Activated T-helper 2 cell treated with anti-CD3 and anti-CD28 coated beads, Interferon-gamma antibody, Interleukin-2, Interleukin-4, amounts not matched to agents 10 μg/mL and 5 μg/mL and 100 μg/mL, durations not matched to agents 14 hours and 24 hours and 36 hours (primary cell): ENCODE measurements at places on chromosomes 5 and 9. TPM values are rescaled to one million over a fixed set of nuclear protein-coding genes. Genes with fewer than 3 reads are reported as not detected.

GRCh38 chr5:174745590-174746103 lies 21.3 kb downstream of the MSX2 start:
- DNase-seq: no peak

MAP1B gene
- total RNA-seq: 0.32 and 0.57 TPM in 2 replicates

GRCh38 chr9:33489066-33489465 lies 15.3 kb upstream of the NOL6 start:
- DNase-seq: no peak

- DNase-seq: no peak
Measured at GRCh38 chr5:40220260-40220659, 459.5 kb upstream of the PTGER4 start.

RNF208 gene
- total RNA-seq: 9.5 and 10.1 TPM in 2 replicates

SLC9A3 gene
- total RNA-seq: 2.4 and 2.8 TPM in 2 replicates

AQP7 gene
- not detected in 2 replicates for total RNA-seq

DNA sequence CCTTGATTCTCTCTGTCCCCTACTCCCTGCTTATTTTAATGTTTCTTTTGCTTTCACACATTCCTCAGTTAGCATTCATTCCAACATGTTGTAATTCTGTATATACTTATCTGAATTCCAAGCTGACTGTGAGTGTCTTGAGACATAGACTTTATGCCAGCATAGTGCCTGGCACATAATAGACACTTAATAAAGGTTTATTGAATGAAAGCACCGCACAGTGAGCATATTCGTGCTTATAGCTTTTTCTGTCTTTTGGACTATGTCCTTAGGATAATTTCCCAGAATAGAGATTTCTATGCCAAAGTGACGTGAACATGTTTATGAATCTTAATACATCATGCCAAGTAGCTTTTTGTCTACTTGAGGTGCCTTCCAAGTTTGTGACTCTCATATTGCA lies 174.6 kb downstream of the CD180 start:
- DNase-seq: no peak

OR1J2 gene
- not detected in 2 replicates for total RNA-seq

DNA sequence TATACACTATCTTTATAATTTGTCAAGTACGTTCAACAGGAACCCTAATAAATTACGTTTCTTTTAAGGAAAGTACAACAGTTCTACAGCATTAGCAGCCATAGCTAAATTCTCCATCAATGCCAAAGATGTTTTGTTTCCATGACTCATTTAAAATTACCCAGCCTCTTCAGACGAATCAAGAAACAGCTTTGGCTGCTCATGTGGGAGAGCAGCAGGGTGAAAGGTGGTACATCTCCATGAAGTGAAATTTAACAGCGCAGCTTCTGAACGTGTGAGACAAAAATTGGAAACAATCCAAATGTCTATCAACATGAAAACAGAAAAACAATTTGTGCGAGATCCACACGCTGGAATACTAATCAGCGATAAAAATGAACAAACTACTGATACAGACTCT lies 327.3 kb upstream of the CDH6 start:
- DNase-seq: no peak

GRCh38 chr5:67166460-67167285 lies 29.9 kb downstream of the CD180 start:
- DNase-seq: peak; percentile 80

PHF24 gene
- total RNA-seq: 0.11 TPM in 1 of 2 replicates, not detected in the other

NPR3 gene
- 0.02 TPM in 1 of 2 replicates, not detected in the other for total RNA-seq

DNA sequence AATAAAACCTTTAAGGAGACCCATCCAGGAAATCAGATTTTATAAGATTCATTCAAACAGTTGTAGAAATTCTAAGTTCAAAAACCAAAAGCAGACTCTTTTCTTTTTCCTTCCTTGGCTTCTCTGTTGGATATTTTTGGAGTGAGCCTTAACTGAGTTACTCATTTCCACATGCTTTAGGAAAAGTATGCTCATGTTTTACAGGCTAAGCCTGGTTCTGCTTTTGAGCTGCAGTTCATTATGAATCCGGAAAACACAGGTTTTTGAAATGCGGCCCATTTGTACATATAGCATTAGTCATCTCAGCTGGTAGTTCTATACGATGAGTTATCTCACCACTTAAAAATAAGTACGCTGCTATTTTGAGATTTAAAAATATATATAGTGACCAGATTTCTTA lies 156.6 kb upstream of the DMRT1 start:
- no peak for DNase-seq

DNA sequence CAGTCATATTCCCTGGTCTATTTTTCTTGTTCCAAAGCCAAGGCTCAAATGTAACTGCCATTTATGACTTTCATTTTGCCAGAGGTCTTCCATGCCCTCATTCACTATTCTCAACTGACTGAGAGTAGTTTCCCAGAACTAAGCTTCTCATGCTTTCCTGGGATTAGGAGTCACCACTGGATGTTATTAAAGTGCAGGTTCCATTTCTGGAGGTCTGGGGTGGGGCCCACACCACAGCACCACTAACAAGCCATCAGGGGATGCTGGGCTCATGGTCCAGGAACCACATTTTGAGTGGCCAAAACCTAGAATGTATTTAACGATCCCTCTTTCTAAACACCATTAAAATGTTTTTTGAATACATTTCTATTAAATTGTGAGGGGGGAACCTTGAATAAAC lies 677.6 kb downstream of the SEMA5A start:
- DNase-seq: no peak

IL5 gene
- 100.0 and 113 TPM in 2 replicates for total RNA-seq

NR4A3 gene
- 161 and 169 TPM in 2 replicates for total RNA-seq
